Skeletal muscle cell (primary cell): ENCODE measurements at places on chromosomes 2 and 18.

DNA sequence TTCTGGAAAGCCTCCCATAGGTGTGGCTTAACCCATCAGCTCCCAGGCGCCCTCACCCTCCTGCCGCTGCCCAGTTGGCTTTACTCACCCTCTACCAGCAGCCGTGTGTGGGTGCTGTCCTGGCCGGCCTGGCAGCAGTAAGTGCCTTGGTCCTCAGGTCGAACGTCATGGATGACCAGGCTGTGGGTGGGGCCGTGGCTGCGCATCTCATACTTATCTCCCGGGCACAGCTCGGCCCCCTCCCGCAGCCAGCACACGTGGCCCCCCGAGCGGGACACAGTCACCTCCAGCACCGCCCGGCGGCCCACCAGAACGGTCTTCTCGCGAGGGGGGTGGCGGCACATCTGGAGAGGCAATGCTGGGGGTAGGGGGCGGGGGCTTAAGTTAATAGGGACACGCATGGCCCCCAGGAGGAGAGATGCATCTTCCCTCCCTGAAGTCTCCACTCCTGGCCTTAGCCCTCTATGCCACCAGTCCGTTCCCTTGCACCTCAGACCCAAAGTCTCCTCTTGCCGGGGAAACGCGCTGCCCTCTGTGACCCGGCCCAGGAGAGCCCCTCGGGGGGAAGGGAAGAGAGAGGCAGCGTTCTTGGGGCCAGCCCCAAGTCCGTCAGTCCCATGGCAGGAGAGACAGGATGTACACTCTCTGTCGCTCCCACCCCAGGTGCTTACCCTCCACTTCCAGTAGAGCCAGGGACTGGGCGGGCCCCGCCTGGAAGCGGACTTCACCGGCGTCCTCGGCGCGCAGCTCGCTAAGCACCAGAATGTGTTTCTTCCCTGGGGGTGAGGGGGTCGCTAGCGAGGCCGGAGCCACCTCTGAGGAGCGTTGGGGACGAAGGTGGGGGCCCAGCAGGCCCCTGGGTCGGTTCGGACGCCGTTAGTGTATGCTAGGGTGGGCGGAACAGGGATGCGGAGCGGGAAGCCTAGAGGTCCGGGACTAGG lies 7.9 kb downstream of the TMEM198 start:
- DNase-seq = no peak

- no peak for DNase-seq
Measured at GRCh38 chr18:33749834-33750233, 171.8 kb downstream of the ASXL3 start.

DNA sequence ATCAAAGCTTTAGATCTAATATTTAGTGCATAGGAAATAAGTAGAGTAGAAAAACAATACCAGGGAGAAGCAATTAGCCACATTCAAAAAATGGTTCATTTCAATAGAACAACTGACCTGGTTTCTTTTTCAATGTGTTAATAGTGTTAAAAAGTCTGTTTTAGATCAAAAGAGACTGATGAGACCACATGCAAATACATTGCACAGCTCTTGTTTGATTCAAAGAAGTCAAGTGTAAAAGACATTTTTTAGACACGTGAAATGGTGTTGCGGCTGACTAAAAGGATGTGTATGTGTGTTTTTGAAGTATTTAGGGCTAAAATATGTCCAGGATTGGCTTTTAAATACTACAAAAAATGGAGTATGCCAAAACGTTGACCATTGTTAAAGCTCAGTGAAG lies 1.2 kb upstream of the AOX1 start:
- no peak for DNase-seq

DNA sequence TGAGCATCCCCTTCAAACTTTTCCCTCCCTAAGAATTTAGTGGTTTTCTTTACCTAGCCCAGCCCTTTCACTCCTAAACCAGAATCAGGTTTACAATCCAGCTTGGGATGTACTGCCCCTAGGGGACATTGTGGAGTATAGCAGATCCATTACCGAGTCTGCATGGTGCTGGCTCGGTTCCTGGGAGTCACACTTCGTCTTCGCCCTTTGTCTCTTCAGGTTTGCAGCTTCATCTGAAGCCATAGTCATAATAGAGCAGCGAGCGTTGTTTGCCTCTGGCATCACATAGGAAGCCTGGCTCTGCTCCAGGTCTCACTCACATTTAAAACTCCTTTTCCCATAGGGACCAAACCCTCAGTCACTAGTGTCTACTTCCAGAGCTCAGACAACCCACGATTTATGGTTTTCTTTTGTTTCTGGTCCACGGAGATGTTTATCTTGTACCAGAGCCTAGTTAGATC lies 16.8 kb upstream of the LYPD6 start:
- DNase-seq = no peak

GRCh38 chr2:241724259-241724974 lies 10.0 kb upstream of the D2HGDH start:
- no peak for DNase-seq

GRCh38 chr2:135667045-135667444 lies 74.6 kb upstream of the UBXN4 start:
- no peak for DNase-seq

GRCh38 chr18:27366151-27366550 lies 181.0 kb upstream of the CHST9 start:
- DNase-seq = no peak

- DNase-seq = no peak
Measured at GRCh38 chr2:134669731-134670669, 48.8 kb downstream of the TMEM163 start.

GRCh38 chr2:233362742-233363141 lies 8.4 kb downstream of the DGKD start:
- DNase-seq = no peak

DNA sequence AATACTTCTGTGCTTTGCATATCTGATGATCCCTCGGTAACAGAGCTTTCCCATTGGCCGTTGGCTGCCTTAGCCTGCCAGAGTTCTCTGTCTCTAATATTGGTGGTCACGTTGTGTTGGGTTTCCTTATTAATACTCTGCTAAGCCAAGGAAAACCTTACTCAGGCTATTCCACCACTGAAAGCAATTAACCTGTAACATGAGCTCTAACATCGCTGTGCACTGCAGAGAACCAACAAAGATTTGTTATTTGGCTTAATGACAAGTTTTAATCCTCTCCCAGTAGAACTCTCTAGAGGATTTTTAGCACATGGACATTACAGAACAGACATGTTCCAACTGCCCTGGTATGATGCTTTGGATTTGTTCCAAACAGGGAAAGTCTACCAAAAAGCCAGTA lies 825.9 kb upstream of the POU3F3 start:
- no peak for DNase-seq

- no peak for DNase-seq
Measured at GRCh38 chr2:14996351-14997014, 364.0 kb downstream of the LRATD1 start.

GRCh38 chr2:187655001-187655400 lies 100.8 kb upstream of the TFPI start:
- DNase-seq = no peak

DNA sequence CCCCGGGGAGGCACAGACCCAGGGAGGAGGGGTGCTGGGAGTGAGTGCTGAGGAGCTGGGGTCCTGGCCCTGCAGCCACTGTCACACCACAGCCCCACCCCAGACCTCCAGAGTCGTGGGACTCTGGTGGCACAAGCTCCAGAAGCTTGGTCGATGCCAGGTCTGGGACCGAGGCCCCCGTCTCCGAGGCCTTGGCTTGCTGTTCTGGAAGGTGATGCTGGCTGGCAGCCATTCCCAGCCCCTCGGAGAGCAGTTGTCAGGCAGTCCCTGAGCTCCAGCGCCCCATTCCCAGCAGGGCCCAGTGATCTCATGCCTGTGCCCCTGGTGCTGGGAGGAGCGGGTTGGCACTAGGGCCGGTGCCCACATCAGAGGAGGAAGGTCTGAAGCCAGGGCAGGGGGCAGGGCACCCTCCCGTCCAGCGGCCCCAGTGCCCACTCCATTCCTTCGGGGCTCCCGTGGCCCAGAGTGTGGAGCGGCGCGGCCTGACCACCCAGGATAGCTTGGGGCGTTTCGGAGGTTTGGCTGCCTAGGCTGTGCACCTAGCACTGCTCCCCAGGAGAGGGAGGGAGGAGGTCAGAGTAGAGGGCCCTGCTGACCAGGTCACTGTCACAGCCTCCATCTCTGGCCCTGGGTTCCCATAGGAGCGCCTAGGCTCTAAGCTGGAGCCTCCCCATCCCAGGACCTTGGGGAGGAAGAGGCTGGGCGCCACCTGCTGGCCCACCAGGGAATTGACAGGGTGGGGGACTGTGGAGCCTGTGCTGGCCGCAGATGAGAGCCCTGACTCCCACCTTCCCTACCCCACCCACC lies 16.8 kb upstream of the ALPI start:
- DNase-seq = no peak

- DNase-seq = no peak
Measured at GRCh38 chr18:22914633-22915032, 18.5 kb upstream of the RBBP8 start.

- DNase-seq = no peak
Measured at GRCh38 chr2:28133778-28134177, 243.2 kb downstream of the BABAM2 start.

DNA sequence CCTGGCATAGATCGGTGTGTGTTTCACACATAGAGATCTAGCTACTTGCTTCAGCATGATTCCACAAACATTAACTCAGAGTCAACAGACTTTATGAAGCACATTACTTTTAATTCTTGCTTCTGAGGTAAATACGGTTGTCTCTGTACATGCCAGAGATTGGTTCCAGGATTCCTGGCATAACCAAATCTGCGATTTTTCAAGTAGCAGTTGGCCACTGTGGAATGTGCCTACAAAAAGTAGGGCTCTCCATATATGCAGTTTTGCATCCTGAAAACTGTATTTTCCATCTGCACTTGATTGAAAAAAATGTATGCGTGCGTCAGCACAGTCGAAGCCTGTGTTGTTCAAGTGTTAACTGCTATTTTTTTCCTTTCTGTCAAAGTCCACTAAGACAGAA lies 85.0 kb downstream of the ZAP70 start:
- no peak for DNase-seq

DNA sequence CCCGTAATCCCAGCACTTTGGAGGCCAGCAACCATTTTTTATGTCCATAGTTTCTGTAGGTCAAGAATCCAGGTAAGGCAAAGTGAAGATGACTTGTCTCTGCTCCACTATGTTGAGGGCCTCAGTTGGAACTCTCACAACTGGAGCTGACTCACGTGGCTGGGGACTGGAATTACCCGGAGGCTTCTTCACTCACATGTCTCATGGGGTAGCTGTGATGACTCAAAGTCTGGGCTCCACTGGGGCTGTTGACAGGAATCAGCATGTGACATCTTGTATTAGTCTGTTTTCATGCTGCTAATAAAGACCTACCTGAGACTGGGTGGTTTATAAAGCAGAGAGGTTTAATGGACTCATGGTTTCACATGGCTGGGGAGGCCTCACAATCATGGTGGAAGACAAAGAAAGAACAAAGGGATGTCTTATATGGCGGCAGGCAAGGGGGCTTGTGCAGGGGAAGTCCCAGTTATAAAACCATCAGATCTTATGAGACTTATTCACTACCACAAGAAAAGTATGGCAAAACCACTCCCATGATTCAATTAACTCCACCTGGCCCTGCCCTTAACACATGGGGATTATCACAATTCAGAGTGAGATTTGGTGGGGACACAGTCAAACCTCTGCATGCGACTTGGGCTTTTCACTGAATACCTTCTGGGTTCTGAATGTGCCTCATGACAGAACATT lies 7.8 kb upstream of the PPP1R1C start:
- no peak for DNase-seq

GRCh38 chr2:157720504-157720903 lies 91.8 kb upstream of the ACVR1C start:
- DNase-seq = no peak

GRCh38 chr2:147392180-147392579 lies 452.6 kb upstream of the ACVR2A start:
- no peak for DNase-seq

- DNase-seq = no peak
Measured at GRCh38 chr2:96649342-96649741, 6.8 kb downstream of the FER1L5 start.

- DNase-seq = no peak
Measured at GRCh38 chr2:96636551-96637171, 1.5 kb downstream of the KANSL3 start.

DNA sequence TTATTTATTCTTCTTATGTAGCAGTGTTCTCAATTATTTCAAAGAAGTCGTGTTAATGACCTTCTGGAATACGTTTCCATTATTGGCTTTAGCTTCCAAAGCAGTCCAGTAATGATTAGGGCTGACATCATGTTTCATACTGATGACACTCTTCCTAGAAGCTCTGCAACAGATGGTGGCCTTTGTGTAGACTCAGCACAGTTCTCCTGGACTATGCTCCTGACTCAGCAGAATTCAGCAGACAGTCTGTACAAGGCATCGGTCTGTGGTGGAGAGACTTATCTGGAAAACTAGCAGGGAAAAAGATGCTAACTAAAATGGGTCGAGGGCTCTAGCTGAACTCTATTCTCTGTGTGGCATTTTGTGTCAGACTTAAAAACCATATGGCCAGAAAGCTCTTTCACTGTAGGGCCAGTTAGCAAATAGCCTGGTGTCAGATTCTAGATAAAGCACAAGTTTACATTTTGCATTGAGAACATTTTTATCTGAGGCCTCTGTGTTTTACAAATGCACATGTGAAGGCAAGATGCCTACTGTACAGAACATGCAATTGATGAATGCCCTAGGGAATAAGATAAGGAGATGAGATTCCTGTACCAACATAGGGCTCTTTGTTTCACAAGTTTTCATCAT lies 35.1 kb downstream of the GULP1 start:
- no peak for DNase-seq

DNA sequence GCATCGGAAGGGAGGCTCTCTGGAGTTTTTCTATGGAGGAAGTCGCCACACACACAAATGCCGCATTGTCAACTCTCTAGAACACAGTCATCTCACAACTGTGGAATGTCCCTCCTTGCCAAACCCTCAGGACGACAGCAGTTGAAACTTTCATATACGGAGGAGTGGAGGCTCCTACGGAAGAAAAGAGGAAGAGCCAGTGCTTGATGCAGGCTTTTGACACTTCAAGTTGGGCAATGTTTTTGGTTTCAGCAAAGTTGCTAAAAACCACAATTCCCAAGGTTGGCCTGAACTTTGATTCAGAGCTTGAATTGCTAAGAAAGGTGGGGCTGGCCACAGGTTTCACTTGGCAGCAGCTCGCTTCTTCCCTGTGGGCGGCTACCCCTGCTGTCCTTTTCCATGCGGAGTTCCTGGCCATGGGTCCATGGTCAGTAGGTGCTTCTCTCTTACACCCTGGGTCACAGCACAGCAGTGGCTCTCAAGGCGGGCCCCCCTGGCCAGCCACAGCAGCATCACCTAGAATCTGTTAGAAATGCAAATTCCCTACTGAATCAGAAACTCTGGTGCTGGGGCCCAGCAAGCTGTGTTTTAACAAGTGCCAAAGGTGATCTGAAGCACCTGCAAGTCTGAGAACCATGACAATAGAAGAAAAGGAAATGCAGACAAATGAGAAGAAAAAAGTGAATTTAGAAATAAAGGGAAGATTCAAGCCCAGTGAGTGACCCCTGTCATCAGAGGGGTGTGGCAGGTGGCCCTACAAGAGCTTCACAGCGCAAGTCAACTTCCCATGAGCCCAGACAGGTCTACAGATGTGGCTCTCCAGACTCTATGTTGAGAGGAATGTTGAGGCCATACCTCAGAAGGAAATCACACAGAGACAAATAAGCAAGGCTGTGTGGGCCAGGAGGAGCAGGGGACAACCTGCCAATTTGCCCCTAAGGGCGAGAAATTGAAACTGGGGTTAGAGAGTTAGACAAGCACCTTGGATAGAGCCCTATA lies 856.4 kb downstream of the RNF144A start:
- DNase-seq = no peak

- no peak for DNase-seq
Measured at GRCh38 chr2:200852605-200853004, 11.9 kb downstream of the CLK1 start.
